ENCODE measurements at places on chromosomes 2 and 18.

- no peak for DNase-seq
These were observed 26.8 kb upstream of the CABLES1 start for GRCh38 chr18:23108496-23108895.

- DNase-seq = no peak
These were observed 1325.0 kb upstream of the CDH2 start for GRCh38 chr18:29501952-29502351.

DNA sequence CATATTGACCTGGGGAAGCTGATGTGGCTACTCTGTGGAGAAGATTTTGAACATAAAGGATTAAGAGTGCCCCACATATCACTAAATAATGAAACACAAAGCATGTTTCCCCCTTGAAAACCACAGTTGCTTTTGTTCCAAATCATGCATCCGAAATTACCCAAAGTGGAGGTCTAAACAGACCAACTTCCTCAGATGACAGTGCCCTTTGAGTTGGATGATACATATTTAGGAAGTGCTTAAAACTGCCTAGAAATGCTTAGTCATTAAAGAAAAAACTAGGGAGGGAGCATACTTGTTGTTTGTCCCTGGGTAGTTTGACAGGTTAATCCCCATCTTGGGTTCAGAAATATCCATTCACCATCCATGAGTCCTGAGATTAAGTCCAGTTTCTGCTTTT lies 1070.3 kb downstream of the SUCLG1 start:
- no peak for DNase-seq

DNA sequence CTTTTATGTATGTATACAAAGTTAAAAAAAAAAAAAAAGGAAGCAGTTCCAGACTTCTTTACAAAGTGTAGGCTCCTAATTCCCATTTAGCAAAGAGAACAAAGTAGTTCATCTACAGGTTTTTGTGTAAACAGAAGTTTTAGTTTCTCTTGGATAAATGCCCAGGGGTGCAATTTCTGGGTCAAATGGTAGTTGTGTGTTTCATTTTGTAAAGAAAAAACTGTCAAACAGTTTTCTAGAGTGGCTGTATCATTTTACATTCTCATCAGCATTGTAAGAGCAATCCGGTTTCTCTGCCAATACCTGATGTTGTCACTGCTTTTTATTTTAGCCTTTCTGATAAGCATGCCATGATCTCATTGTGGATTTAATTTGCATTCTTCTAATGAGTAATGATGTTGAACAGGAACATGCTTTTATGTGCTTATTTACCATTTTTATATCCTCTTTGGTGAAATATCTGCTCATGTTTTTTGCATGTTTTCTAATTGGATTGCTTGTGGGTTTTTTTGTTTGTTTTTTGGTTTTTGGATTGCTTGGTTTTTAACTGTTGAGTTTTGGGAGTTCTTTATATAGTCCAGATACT lies 16.6 kb upstream of the PSME4 start:
- DNase-seq = peak; percentile 18

DNA sequence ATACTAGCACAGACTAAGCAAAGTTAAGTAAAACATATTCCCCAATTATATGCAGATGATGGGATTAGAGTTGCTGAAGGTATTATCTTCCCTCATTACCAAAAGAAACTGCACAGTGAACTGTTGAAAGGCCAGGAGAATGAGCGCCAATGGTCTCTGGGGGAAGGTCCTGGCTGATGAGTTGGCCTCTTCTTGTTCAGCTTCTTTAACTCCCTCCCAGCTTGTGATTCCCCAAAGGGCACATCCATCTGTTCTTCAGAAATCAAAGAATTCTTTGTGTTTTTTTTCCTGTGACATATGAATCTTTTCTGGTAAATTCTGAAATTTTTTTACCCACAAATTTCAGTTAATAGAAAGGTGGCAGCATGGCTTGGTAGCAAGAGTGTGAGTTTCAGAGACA lies 667.6 kb downstream of the CNTNAP5 start:
- no peak for DNase-seq

- DNase-seq = no peak
These were observed 154.4 kb downstream of the ASB1 start for GRCh38 chr2:238581126-238581525.

GRCh38 chr2:105796131-105796638 lies 51.5 kb downstream of the NCK2 start:
- no peak for DNase-seq

DNA sequence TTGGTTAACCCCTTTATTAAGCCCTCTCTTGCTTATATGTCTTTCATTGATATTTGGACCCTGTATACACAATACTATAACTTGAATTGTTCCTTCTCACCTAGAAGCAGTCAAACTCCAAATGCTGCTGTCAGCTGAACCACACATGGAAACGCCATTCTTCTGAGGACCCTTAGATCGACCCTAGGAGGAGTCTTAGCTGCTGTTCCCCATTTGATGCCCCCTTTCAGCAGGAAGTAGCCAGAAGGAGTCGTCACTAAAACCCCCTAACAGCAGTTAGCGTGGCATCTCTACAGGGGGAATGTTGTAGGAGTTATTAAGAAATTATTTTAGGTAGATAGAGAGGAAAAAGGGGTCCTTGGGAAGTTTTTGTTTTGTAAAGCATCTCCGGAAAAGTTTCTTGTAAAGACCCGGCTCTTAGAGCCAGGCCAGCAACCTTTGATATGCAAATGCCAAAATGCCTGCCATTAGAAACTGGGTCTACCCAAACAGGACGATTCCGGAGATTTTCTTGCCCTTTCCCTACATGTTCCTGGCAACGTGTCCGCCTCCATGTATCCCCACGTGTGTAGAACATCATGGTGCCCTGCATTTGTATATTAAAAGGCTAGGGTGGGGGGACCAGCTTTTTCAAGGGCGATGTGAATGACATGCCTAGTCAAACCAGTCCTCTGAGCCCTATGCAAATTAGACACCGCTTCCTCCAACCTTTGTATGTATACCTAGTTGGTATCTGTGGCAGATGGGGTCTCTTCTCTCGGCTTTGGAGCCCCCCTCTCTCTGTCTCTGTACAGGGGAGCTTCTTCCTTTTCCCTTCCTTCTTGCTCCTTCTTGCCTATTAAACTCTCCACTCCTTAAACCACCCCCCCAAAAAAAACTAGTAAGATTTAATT lies 638.4 kb upstream of the POU3F3 start:
- no peak for DNase-seq

DNA sequence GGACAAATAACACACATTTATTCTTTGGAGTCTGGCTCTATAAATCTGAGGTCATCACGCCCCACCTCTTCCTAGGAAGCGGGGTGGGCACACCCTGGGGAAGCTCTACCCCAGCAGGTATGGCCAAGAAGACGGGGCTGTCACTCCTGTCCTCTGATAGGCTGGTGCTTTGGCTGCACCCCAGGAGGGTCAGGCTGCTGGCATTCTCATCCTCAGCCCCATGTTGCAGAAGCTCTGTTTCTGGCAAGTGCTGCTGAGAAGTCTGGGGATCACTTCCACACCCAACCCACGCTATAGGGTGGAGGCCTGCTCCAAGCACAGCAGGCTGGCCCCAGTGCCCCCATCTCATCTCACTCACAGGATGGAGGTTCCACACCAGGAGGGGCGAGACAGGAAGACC lies 17.6 kb downstream of the ARHGEF4 start:
- DNase-seq = no peak

GRCh38 chr2:217466805-217467204 lies 536.0 kb downstream of the TNS1 start:
- DNase-seq = no peak

DNA sequence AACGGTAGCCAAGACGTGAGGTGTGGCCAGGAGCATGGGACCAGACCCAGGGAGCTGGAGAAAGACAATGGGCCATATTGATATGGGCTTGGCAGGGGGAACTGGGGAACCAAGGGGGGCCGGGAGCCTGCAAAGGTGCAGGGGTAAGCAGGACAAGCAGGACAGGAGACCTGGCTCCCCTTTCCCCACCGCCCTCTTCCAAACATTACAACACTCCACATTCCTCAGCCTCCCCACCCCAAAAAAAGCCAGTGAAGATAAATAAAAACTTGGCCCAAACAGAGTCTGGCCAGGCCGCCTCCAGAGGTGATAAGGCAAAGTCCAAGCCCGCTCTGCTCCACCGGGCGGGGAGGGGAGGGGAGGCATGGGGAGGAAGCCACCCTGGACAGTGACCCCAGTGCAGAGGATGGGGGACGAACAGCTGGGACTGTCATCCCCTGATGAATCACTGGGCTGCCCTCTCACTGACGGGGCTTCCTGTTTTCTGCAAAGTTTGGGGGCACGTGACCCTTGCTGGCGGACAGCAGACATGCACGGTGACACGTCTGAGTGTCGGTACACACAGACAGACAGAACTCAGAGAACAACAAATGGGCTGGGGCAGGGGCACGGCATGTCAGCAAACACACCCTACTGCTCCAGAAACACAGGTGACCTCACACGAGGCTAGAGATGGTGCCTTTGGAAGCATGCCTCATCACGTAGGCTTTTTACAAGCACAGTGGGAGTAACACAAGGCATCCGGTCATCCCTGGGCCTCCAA lies 100.2 kb downstream of the TNS1 start:
- DNase-seq = no peak

- DNase-seq = no peak
These were observed 58.9 kb upstream of the ARL5A start for GRCh38 chr2:151887164-151887563.

GRCh38 chr2:150425121-150425955 lies 62.1 kb downstream of the RND3 start:
- DNase-seq = peak; percentile 20

- no peak for DNase-seq
These were observed 137.5 kb downstream of the GPD2 start for GRCh38 chr2:156573710-156574109.

DNA sequence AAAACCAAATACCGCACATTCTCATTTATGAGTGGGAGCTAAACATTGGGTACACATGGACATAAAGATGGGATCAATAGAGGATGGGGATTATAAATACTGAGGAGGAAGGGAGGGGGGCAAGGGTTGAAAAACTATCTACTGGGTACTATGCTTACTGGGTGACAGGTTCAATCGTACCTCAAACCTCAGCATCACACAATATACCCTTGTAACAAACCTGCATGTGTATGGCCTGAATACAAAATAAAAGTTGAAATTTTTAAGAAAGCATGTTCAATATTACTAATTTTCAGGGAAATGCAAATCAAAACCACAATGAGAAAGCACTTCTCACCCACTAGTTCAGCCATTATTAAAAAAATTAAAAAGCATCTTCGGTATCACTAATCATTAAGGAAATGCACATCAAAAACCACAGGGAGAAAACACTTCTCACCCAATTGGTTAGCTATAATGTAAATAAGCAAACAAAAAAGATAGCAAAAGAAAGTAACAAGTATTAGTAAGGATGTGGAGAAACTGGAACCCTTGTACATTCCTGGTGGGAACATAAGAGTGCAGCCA lies 99.3 kb upstream of the STON1 start:
- DNase-seq = no peak

Measured in midbrain (tissue), 1 donor.